GM06990 (cell line): ENCODE measurements at places on chromosomes 16 and 17.

GRCh38 chr17:41563607-41564170, 8.2 kb downstream of the KRT9 start:
- DNase-seq, result no peak

- no peak for DNase-seq
Measured at GRCh38 chr17:79707931-79708891, 22.5 kb upstream of the ENPP7 start.

DNA sequence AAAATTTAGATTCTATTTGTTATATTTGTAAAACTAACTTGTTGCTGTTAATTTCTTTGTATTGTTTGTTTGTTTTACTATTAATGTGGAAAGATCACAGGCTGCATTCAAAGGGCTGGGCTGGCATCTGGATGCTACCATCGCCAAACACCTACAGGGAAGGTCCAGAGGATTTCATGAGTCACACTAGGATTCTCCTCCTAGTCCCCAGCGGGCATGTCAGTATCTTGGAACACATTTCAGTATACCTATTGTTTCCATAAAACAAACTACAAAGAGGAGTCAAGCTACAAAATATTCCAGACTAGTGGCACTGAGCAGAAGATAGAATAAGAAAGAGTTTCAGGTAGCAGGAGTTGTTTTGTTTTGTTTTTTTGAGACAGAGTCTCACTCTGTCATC, 55.3 kb downstream of the NOG start:
- DNase-seq, result no peak

DNA sequence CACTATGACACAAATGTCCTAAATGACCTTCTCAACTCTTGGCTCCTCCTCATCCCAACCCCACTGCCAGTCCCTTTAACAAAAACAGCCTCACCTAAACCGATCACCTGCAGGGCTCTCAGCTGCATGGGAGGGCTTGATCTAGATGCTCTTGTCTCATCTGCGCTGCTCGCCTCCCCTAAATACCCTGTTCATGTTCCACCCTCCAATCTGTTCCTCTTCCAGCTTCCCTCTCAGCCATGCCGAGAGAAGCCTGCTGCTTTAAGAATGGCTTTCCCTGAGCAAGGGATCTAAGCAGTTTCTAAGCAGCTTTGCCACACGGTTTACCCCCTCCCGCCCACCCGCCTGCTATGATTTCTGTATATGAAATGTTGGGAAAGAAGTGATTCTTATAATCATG, 23.7 kb downstream of the PIPOX start:
- DNase-seq, result no peak

GRCh38 chr17:74532115-74532514, 840 bp upstream of the CD300LB start:
- DNase-seq, result no peak
